Activated CD4-positive, alpha-beta T cell treated with anti-CD3 and anti-CD28 coated beads, Interleukin-2, Interleukin-6, amounts not matched to agents 100 ng/mL and 50 ng/mL, durations not matched to agents 16 hours and 8 hours (primary cell): ENCODE measurements at places on chromosomes 3 and 15.

GRCh38 chr15:50257924-50258323 is 7.6 kb downstream of the HDC start:
- peak; percentile 67 for DNase-seq

DNA sequence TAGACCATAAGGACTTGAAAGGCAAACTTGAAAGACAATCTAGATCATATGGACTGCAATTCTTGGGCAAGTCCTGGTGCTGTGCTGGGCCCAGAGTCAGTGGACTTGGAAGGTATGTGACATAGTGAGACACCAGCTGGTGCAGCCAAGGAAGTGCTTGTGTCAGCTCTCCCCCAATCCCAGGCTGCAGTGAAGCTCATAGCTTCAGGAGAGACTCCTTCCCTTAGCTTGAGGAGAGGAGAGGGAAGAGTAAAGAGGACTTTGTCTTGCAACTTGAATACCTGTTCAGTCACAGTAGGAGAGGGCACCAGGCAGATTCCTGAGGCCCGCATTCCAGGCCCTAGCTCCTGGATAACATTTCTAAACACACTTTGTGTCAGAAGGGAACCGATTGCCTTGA is 127.4 kb upstream of the ZPLD1 start:
- DNase-seq, result no peak

DNA sequence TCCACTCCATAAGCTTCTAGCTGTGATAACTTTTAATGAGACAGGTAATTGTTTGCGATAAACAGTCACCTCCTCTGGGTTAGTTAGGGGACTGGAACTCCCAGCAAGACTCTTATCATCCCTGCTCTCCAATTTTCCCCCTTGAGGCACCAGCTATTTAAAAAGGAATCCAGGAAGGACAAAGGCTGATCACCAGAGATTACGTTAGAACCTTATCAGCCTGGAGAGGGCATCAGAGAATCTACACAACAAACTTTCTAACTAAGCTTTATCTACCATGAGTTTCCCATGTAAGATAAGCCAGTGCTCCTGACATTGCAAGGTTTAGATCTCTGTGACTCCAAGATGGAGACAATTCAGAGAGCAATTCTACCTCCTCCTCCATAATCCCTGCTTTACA is 31.3 kb downstream of the GPR176 start:
- DNase-seq, result no peak

- peak; percentile 39 for DNase-seq
These were observed 22.4 kb downstream of the CXCR6 start for GRCh38 chr3:45965653-45966052.

DNA sequence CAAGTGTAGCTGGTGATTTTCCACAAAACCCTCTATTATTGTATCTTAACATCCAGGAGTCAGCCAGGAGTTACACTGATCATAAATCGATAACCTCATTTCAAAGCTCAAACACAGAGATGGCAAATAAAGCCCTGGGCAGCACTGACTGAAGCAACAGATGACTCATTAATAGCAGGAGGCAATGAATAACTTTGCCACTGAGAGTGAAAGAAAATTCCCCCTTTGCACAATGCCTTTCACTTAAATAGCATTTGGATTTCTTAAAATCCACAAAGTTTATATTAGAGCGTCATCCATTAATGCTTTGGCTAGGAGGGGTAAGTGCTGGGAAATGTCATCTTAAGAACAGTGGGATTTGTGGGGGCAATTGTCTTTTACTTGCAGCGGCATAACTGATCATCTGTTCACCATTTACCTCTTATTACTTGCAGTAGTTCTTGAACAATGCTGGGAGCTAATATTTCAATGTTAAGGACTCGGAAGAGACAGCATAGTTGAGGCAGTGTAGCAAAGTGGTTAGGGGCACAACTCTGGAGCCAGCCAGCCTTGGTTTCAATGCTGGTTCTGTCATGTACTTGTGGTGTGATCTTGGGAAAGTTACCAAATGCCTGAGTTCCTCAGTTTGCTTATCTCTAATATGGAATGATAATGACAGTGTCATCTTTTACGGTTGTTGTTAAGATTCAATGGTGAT is 630.4 kb upstream of the TBL1XR1 start:
- DNase-seq, result no peak

- no peak for DNase-seq
These were observed 29.9 kb upstream of the MCCC1 start for GRCh38 chr3:183129243-183129642.
